ENCODE measurements at places on chromosomes 2 and 18.

- DNase-seq = no peak
Observed at GRCh38 chr2:59076079-59076619, 835.0 kb upstream of the FANCL start.

- no peak for DNase-seq
Observed at GRCh38 chr2:195639959-195640358, 17.1 kb upstream of the SLC39A10 start.

GRCh38 chr2:60280238-60280637 is 273.2 kb downstream of the BCL11A start:
- DNase-seq = no peak

GRCh38 chr2:176142281-176142680 is 9.1 kb upstream of the HOXD4 start:
- no peak for DNase-seq

DNA sequence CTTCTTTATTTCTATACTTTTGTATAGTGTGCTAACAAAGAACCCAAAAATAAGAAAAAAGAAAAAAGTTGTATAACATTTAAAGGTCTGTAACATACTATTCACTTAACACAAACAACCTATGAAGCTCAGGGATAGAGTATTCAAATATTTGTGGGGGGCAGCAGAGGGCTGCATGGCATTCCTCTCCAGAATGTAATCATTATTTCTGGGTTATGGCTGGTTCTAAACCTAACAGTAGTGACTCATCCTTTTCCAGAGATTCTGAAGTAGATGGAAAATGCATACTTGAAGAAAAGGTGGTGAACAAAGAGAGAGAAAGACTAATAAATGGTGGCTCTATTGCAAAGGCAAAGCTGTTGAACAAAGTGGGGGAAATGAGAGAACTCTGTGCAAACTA is 249.4 kb downstream of the NRXN1 start:
- DNase-seq = no peak

- DNase-seq = no peak
Observed at GRCh38 chr2:233929352-233930022, 12.3 kb downstream of the TRPM8 start.
